H1 (cell line): ENCODE measurements at places on chromosomes 7 and 10. TPM values are rescaled to one million over a fixed set of nuclear protein-coding genes. Genes with fewer than 3 reads are reported as not detected.

The GDF2 gene
- not detected in 2 replicates for total RNA-seq

The CPA2 gene
- total RNA-seq: 0.31 TPM in 1 of 2 replicates, not detected in the other

The OR2A42 gene
- not detected in 2 replicates for total RNA-seq

The ATP6V0A4 gene
- total RNA-seq: 0.47 and 0.78 TPM in 2 replicates

The CLIP2 gene
- total RNA-seq: 39.8 and 41.5 TPM in 2 replicates

DNA sequence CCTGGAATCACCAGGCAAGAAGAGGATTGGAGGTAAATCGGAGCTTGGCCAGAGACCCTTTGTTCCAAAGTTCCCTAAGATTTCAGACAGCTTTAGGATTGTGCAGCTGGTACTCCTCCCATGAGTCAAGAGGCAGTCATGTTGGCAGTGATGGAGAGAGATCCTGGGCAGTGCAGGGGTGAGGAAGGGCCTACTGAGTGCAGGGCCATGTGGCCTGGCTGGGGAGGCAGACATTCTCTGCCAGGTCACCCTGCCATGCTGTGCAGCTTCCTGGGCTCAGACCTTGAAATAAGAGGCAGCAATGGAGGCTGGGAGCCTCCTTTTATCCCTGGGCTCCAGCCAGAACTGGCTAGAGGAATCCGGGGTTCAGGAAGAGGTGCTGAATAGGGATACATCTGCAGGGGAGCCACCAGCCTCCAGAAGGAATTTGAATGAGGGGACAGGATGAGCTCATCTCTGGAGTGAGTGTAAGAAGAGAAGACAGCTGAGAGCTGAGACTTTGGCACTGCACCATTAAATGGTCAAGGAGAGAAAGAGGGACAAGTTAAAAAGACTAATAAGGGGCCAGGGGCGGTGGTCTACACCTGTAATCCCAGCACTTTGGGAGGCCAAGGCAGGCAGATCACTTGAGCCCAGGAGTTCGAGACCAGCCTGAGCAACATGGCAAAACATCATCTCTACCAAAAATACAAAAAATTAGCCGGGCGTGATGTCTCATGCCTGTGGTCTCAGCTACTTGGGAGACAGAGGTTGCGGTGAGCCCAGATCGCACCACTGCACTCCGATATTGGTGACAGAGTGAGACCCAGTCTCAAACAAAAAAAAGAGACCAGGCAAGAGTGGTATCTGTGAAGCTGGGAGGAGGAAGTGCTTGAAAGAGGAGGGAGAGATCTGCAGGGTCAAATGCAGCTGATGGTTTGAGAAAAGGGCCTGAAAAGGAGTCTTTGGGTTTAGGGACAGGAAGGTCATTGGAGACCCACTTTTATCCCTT, 12.0 kb downstream of the SFTPD start:
- H3K4me3 ChIP-seq: no peak overlapping the region
- no peaks in the 10 kb centered on the region for H3K4me1 ChIP-seq
- no peaks in the 10 kb centered on the region for H3K27me3 ChIP-seq
- no peak for DNase-seq
- H3K27ac ChIP-seq: no peak overlapping the region
- no peaks in the 10 kb centered on the region for H3K36me3 ChIP-seq

- H3K27ac ChIP-seq: no peak overlapping the region
- H3K27me3 ChIP-seq: no peaks in the 10 kb centered on the region
- DNase-seq: no peak
- H3K4me3 ChIP-seq: no peak overlapping the region
These were observed 252.9 kb upstream of the SORCS1 start for GRCh38 chr10:107417446-107417845.

DNA sequence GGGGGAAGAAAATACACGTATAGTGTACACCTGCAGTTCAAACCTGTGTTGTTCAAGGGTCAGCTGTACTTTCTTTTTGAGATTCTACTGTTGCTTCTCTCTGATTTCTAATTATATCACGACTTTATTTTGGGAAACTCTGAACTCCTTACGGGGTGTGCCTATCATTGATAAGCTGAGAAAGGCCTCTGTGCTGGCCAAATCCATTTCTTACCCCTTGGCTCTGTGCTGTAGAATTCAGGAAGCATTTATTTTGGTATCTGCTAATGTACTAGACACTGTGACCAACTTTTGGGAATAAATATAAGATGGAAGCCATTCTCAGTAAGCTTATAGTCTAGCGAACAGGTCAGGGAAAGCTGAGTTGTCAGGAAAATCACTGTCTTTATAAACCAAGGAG, 26.9 kb upstream of the RPA3 start:
- H3K27ac ChIP-seq: no peak overlapping the region
- peaks cover 4% of the 10 kb centered on the region for H3K4me1 ChIP-seq
- H3K4me3 ChIP-seq: no peak overlapping the region
- H3K27me3 ChIP-seq: no peaks in the 10 kb centered on the region
- no peaks in the 10 kb centered on the region for H3K36me3 ChIP-seq

The OR2A1 gene
- not detected in 2 replicates for total RNA-seq

The TFPI2 gene
- total RNA-seq: 8.9 and 10.9 TPM in 2 replicates

The SPDYE1 gene
- not detected in 2 replicates for total RNA-seq

The HECW1 gene
- total RNA-seq: 10.5 and 12.7 TPM in 2 replicates

DNA sequence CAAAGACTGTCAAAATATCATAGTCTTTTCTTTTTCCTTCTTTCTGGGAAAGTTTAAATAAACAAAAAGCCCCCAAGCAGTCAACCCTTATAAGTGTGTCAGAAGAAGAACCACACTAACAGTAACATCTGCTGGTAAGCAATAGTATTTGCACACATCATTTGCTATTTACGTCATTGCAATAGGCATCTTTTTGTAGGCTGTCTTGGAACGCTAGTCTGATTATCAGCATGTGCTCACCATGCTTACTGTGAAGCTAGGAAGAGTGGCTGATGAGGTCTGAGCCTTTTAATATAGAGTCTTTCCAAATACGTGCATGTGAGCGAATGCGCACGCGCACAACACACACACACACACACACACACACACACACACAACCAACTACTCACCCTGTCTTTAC, 599.0 kb upstream of the TPK1 start:
- H3K4me1 ChIP-seq: no peaks in the 10 kb centered on the region
- no peaks in the 10 kb centered on the region for H3K27me3 ChIP-seq
- H3K27ac ChIP-seq: no peak overlapping the region
- no peak overlapping the region for H3K4me3 ChIP-seq
- no peak for DNase-seq

The FANK1 gene
- 0.84 TPM in 1 of 2 replicates, not detected in the other for total RNA-seq
